Lower lobe of right lung (tissue), 2 donors: ENCODE measurements at places on chromosomes 3 and 15. TPM values are rescaled to one million over a fixed set of nuclear protein-coding genes. Genes with fewer than 3 reads are reported as not detected.

DNA sequence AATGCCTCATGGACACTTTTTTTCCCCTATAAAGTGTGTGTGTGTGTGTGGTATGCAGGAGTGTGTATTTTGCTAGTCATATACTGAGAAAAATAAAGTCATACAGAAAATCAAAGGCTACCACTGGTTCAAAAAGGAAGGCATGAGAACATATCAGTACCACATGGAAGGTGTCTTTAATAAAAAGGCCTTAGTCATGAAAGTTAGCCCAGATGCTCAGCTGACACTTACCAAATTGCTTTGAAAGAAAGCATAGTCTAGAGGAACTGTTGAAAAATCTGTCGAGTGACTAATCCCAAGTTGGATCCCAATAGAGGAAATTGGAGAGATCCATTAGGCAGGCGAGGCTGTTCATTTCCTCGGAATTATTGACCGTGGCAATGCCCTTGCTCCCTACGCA is 432.9 kb upstream of the CFAP20DC start:
- H3K4me3 ChIP-seq = no peak overlapping the region
- DNase-seq = no peak
- H3K27ac ChIP-seq = no peak overlapping the region

DNA sequence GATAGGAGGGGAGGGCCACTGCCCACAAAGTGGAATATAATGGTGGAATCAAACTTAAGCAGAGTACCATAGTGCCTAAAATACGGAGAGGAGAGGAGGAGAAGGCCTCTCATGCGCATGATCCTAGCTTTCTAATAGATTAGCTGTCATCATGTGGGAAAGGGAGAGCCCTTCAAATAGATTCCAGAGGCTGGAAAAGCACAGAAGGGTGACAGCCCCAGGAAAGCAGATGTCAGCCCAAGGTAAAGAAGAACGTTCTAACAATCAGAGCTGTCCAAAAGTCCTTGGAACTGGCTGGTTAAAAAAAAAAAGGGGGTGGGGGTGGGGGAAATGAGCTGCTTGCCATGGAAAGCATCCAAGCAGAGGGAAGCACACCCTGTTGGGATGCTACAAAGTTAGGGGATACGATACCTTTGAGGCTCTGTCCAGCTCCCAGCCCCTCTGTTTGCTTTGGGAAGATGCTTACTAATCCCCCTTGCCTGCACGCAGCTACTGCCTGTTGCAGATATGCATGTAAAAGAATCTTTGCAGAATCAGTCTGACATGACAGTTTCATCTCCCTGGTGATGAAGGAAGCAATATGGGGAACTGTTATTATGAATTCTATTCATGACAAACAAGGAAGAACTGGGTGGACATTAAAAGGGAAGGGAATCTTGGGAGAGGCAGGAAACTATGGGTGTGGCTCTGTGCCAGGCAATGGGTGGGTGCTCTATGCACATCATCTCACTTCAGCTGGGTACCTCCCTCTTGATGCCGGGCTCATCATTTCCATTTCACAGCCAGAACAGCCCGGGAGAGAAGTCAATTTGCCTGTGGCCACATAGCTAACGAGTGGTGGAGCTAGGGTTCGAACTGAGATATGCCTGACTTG is 10.1 kb upstream of the LMCD1 start:
- DNase-seq = peak; percentile 49
- H3K36me3 ChIP-seq = no peaks in the 10 kb centered on the region
- H3K4me1 ChIP-seq = peaks cover 23% of the 10 kb centered on the region
- no peaks in the 10 kb centered on the region for H3K27me3 ChIP-seq
- H3K4me3 ChIP-seq = no peak overlapping the region
- H3K27ac ChIP-seq = peak overlapping the region; percentile 48

DNA sequence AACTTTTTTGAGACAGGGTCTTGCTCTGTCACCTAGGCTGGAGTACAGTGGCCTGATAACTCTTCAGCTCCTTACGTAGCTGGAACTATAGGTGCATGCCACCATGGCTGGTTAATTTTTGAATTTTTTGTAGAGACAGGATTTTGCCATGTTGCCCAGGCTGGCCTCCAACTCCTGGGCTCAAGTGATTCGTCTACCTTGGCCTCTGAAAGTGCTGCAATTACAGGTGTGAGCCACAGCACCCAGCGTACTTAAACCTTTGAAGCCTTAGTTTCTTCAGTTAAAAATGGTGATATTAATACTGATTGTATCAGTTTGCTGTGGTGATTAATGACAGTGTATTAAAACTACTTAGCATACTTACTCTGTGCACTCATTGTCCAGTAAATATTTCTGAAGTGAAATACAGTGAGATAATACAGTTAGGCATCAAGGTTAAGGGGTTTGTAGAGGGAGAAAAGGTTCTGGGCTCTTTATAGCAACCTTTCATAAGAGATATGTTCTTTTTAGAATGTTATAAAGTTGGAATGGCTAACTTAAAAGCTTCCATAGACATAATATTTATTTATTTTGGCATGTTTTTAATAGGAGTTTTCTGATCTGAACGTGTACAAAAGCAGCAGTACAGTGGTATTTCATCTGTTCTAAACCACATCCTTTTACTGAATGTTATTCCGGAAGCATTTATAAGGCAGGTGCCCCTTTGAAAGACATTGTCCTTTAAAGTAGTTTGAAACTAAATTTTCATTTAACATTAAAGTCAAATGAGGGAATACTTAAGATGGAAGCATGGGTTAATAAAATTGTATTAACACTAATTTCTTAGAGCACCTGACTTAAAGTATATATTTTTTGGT is 23.6 kb downstream of the NCK1 start:
- peaks cover 26% of the 10 kb centered on the region for H3K4me1 ChIP-seq
- H3K27ac ChIP-seq = no peak overlapping the region
- no peaks in the 10 kb centered on the region for H3K27me3 ChIP-seq
- DNase-seq = no peak
- no peaks in the 10 kb centered on the region for H3K36me3 ChIP-seq

- peaks cover 65% of the 10 kb centered on the region for H3K4me1 ChIP-seq
- no peak overlapping the region for H3K4me3 ChIP-seq
- H3K27ac ChIP-seq = peak overlapping the region; percentile 19
- DNase-seq = no peak
- H3K36me3 ChIP-seq = peaks cover 11% of the 10 kb centered on the region
Observed at GRCh38 chr15:89104172-89104564, 15.9 kb downstream of the ABHD2 start.

GRCh38 chr3:11661827-11662226 is 18.1 kb upstream of the VGLL4 start:
- no peak overlapping the region for H3K4me3 ChIP-seq
- H3K27me3 ChIP-seq = no peaks in the 10 kb centered on the region
- H3K4me1 ChIP-seq = peaks cover 16% of the 10 kb centered on the region

GRCh38 chr3:114863848-114864247 is 283.2 kb downstream of the ZBTB20 start:
- peak overlapping the region; percentile 34 for H3K4me3 ChIP-seq
- H3K36me3 ChIP-seq = no peaks in the 10 kb centered on the region
- H3K27ac ChIP-seq = peak overlapping the region; percentile 49
- no peaks in the 10 kb centered on the region for H3K27me3 ChIP-seq
- H3K4me1 ChIP-seq = peaks cover 11% of the 10 kb centered on the region

DNA sequence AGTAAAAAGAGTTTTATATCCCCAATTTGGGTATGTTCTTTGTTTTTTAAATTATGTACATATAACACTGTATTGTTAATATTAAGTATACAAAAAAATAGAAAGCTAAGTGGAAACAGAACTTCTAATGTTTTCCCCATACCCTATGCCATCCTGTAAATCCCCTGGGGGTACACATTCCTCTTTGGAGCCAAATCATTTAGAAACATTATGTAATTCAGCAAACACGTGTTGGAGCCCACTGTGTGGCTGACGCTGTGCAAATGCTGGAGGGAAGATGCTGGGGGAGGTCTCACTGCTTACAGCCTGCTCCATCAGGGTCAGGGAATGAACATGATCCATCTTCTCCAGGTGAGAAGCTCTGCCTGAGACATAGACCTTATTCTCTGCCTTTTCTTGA is 52.8 kb downstream of the CRTC3 start:
- H3K27me3 ChIP-seq = no peaks in the 10 kb centered on the region
- no peaks in the 10 kb centered on the region for H3K36me3 ChIP-seq
- DNase-seq = no peak
- H3K27ac ChIP-seq = no peak overlapping the region
- H3K4me3 ChIP-seq = no peak overlapping the region
- peaks cover 36% of the 10 kb centered on the region for H3K4me1 ChIP-seq

PLS1 gene
- 23.9 TPM for total RNA-seq
